ENCODE measurements at places on chromosomes 1 and 21.
A peak's percentile ranks its signal among the peaks of the same experiment; 100 is the strongest.

GRCh38 chr1:30311749-30312148 is 411.6 kb downstream of the MATN1 start:
- DNase-seq: no peak

DNA sequence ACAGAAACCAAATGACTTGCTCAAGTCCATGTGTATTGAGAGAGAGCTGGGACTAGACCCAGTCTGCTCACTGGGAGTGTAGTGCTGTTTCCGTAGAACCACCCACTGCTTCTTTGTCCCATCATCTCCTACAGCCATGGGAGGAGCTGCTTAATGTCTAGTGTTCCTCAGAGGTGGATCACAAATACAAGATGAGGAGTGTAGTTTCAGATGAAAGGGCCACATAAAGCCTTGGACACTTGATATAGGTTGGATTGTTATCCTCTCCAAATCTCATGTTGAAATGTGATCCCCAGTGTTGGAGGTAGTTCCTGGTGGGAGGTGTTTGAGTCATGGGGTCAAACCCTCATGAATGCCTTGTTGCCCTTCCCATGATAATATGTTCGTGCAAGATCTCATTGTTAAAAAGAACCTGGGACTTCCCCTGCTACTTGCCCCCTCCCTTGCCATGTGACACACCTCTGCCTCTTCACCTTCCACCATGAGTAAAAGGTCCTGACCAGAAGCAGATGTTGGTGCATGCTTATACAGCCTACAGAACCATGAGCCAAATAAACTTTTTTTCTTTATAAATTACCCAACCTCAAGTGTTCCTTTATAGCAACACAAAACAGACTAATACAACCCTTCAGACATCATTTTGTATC is 127.5 kb upstream of the DNAH14 start:
- no peak for DNase-seq

DNA sequence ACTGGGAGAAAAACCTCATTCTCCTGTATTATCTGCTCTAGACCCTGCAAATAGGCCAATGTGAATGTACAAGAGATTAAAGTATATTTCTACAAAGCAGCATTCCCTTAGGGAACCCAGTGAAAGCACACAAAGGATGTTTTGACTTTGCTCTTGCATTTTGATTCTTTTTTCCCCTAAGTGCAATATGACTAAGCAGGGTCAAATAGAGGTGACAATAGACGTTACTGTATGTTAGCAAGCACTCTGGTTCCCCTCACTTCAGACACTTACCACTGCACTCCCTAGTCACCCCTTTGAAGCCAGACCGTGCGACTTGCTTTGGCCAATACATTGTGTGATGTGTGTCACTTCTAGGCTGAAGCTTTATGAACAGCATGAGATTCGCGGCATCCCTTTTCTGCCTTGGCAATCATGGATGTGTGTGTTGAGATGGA is 209.7 kb downstream of the RHOU start:
- DNase-seq: no peak

DNA sequence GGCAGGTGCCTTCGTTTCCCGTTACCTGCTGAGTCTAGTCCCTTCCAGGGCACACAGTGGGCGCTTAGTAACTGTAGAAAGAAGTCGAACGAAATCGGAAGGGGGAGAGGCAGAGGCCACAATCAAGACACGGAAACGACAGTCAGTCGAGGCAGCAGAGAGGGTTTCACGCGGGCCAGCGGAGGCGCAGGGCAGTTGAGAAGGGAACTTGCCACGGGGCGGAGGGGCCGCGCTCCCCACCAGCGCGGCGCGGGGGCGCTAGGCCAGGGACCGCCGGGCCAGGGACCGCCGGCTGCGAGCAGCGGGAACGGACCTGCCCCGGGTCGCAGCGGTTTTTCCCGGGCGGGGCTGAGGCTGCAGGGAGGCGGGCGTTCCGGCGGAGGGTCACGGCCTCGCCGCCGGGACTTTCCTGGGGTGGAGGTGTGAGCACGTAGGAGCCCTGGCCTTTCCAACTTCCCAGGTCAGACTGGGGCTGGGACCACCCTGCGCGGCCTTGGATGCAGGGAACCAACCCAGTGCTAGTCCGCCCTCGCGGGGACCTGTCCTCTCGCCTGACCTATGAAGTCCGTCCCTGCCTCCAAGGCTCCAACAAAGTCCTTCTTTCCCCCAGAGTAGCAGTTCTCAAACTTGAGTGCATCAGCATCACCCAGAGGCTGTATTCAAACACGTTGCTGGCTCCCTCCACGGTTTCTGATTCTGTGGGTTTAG is 150.1 kb upstream of the FGGY start:
- peak; percentile 69 for DNase-seq

GRCh38 chr21:42731264-42732032 is 78.0 kb downstream of the PDE9A start:
- no peak for DNase-seq

GRCh38 chr1:113809670-113810602 is 2.3 kb downstream of the RSBN1 start:
- DNase-seq: no peak

- DNase-seq: peak; percentile 28
Observed at GRCh38 chr1:89833183-89834082, 12.6 kb downstream of the LRRC8D start.

GRCh38 chr21:35974775-35975174 is 85.6 kb downstream of the SETD4 start:
- no peak for DNase-seq

GRCh38 chr1:223641523-223642039 is 23.9 kb downstream of the CAPN8 start:
- DNase-seq: no peak

Measured in left hindlimb (tissue), 1 donor.